ENCODE measurements at places on chromosomes 11 and 22.

- DNase-seq = no peak
These were observed 718.1 kb downstream of the NTM start for GRCh38 chr11:132088551-132088950.

GRCh38 chr11:130486391-130486836 lies 38.0 kb downstream of the ADAMTS15 start:
- no peak for DNase-seq

DNA sequence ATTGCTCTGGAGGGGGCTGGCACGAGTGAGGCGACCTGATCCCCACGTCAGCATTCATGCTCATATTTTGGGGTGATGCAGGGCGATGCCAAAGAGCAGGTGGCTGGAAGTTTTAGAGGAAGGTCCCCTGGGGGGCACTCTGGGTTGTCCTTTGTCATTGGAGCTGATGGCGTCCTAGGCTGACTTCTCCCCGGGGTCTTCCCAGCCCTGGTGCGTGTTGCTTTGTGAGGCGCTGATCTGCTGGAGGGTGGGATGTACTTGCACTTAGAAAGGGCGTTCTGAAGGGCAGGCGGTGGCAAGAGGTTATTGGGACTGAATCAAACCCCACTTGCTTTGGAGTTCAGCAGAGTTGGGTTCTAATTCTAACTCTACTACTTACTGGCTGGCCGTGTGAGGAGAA lies 313.3 kb downstream of the NTM start:
- no peak for DNase-seq

DNA sequence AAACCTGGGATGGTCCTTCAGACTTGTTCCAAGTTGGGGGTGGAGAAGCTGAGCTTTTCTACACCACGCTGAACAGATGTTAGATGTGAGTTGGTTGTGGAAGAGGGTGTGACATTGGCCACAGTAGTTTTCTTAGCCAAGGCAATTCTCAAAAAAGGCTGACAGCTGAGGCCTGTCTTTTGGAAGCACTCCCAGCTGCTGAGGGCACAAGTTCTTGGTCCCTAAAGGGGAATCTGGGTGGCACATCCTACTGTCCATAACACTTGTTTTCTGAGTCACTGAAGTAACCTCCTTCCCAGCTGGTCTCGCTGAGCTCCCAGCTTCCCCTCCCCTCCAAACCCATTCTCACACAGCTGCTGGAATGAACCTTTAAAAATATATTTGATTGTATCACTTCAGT lies 375.7 kb upstream of the KIRREL3 start:
- no peak for DNase-seq

GRCh38 chr11:12110714-12111548 lies 541 bp downstream of the MICAL2 start:
- DNase-seq = no peak

- no peak for DNase-seq
These were observed 545.2 kb upstream of the CCDC179 start for GRCh38 chr11:23405350-23405937.

DNA sequence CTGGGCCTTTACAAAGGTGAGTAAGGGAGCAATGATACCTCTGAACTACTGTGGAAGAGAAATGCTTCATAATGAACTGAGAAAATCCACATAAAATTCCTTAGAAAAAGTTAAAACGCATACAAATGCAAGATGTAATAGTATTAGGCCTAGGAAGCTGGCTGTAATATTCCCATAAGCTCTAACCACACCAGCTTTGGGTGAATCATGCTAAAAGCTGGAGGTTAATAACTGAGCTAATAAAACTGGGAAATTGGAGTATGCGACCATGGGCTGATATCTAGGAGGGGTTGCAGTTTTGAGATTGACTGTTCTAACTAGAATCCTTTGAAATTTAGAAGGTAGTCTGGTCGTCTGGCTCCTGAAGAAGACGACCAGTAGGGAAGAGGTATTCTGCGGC lies 28.6 kb upstream of the RCE1 start:
- no peak for DNase-seq

GRCh38 chr22:25282671-25283561 lies 63.5 kb downstream of the CRYBB2 start:
- DNase-seq = no peak

- DNase-seq = no peak
These were observed at the start of gene VEGFB for GRCh38 chr11:64233913-64234586. Gene VEGFB (plus strand): TSS chr11:64234584. CDS start chr11:64234834, 250 bp downstream.

DNA sequence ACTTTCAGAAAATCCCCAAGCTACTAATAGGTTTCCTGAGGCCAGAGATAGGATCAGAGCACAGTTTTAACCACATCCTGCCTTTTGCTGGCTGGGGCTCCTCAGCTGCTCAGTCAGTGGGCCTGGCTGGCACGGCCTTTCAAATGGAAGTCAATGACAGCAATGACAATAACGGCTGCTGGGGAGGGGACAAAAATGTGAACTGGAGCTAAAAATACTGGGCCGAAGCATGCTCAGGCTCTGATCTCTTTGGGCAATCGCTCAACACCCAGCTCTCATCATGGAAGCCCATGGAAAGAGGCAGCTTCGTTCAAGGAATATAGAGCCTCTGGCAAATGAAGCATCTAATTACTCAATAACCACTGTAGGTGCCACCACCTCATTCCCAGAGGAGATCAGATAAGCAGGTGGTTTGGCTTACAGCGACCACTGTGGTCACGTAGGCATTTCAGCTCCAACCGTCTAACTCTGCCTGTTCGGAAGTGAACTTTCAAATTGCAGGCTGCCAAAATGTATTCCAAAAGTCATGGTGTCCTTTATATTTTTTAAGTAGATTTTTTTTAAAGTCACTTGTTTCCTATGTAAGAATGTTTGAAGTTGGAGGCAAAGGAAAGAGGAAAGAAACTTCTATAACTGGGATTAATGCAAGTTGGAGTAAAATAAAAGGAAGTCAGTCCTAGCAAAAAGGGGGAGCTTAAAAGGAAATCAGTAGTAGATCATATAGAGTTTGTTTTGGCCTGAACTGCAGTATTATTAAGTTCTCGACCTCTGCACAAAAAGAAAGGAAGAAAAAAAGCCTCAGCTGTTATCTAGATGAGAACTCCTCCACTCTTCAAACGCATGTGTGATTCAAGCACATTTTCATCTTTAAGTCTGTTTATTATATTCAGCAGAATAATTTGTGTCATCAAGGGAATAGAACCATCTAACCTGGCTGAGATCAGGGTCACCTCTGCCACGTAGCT lies 14.1 kb downstream of the WT1 start:
- no peak for DNase-seq

- no peak for DNase-seq
These were observed 107.7 kb upstream of the CLMP start for GRCh38 chr11:123302751-123303195.

DNA sequence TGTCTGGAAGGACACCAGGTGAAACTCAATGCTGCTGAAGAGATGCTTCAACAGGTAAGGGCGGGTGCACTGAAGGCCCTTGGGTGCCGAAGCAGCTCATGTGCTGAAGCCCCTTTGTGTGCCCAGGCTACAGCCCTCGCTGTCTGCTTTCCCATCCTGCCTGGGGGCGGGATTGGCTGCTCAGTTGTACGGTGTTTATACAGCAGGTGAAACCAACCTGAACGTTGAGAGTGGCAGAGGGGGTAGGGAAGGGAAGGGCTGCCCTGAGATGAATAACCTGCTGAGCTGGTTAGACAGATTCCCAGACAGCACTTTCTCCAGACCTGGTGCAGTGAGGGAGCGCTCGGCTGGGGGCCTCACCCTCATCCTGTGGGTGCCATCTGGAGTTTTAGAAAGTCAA lies 75.7 kb downstream of the CYB5R2 start:
- peak; percentile 85 for DNase-seq

DNA sequence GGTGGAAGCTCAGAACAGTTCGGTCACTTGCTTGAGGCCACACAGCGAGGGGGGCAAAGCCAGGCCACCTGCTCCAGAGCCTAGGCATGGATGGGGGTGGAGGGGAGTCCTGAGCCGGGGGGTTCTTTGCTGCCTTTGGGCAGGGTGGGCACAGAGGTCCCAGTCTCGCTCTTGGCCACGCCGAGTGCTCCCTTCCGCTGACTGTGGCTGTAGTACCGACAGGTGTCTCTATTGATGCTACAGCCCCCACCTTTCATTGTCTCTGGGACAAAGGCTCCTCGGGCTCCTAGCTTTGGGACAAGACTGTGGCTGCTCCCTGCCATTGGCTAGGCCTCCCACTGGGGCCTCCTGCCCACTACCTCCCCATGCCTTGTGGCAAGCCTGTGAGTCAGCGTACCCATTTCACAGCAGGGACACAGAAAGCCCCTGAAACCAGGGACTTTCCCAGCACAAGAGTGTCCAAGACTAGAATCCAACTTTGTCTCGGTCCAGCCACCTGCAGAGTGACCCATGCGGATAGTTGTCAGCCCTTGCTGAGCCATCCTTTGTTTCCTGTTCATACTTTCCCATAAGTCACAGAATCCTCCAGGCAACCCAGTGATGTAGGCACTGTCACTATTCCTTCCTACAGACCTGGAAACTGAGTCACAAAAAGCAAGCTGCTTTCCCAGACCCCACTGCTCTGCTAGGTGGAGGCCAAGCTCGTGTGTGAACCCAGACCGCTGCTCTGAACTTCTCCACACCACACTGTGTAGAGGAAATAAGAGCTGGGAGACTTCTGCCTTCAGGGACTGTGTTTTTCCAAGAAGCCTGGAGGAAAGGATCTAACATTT lies 17.2 kb downstream of the MYEOV start:
- no peak for DNase-seq

- no peak for DNase-seq
These were observed 5.2 kb downstream of the SBF1 start for GRCh38 chr22:50469377-50470305.

DNA sequence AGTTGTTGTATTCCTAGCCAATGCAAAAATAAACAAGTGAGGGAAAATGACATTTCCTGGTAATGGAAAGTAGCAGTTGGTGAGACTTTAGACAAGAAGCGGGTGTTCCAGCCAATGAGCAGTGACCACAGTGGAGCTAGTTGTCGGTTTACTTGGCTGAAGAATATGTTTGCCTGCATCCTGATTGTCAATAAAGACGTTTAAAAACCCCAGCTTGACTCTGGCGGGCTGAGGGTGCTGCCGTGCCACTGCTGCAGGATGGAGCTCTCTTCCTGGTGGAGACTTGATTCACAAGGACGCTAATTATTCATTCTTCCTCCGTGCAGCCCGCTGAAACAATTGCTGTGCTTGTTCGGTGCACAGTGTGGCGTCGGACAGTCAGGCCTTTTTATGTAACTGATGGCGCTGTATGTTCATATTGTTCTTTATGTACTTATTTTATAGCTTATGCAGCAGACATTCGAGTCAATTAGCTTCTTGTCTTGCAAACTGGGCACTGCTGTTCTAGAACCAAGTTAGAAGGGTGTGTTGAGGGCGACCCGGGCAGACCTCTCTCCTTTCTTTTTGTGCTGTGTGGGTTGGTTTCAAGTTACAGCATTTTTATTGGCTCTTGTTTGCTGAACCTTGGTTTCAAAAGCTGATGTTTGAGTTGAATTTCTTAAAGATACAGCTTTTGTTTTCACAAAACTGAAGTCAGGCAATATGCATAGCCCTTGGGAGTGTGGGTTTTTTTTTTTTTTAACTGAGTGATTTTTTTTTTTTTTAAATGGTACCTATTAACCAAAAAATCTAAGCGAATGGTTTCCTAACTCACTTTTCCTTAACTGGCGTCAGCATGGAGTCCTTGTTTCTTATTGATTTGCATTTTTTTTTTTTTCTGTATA lies 153.9 kb downstream of the TEAD1 start:
- peak; percentile 71 for DNase-seq

Data from NCI-H187 treated with DMSO at 0.1 percent for 48 hours (cell line).